Stimulated activated naive B cell treated with anti-CD40 and anti-IgM and Interleukin-4, amounts not matched to agents 10 μg/mL and 1 μg/mL and 100 μg/mL, for 72 hours (primary cell): ENCODE measurements at places on chromosomes 1 and 21.

DNA sequence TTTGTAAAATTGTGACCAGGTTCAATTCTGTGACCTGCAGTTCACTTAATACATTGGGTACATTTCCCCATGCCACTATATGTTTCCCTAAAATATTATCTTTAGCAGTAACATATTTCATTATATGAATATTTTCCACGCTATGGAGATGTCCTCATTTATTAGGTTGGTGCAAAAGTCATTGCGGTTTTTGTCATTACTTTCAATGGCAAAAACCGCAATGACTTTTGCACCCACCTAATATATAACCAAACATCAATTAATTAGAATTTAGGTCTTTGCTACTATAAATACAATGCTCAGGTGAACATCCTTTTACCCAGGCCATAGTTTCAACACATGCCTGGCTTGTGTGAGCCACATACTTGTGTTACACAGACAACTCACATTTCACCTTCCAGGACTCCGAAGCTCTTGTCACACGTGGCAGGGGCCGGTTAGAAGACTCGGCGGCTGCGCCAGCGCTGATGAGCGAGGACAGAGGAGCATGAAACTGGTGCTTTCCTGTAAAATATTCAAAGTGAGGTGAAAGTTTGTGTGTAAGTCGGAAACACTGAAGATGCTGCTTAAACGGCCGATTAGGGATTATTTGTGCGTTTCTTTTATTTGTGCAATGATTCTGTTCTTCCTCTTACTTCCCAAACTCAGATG is 215.5 kb downstream of the KIF26B start:
- no peak for DNase-seq

DNA sequence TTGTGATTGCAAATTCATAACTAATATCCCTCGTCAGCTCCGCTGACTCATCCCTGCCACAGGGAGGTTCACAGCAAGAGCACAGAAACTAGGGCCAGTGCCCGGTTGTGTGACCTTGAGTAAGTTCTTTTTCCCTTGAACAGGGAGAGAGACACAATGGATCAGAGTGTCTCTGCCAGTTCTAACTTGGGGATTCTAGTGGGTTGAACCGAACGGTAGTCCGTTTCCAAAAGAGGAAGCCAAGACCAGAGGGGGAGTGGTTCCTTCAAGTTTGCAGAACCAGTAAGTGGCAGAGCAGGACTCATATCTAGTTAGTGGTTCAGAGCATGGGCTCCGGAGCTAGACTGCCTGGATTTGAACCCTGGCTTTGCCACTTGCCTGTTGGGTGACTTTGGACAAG is 4.9 kb upstream of the SHISA4 start:
- DNase-seq: no peak

DNA sequence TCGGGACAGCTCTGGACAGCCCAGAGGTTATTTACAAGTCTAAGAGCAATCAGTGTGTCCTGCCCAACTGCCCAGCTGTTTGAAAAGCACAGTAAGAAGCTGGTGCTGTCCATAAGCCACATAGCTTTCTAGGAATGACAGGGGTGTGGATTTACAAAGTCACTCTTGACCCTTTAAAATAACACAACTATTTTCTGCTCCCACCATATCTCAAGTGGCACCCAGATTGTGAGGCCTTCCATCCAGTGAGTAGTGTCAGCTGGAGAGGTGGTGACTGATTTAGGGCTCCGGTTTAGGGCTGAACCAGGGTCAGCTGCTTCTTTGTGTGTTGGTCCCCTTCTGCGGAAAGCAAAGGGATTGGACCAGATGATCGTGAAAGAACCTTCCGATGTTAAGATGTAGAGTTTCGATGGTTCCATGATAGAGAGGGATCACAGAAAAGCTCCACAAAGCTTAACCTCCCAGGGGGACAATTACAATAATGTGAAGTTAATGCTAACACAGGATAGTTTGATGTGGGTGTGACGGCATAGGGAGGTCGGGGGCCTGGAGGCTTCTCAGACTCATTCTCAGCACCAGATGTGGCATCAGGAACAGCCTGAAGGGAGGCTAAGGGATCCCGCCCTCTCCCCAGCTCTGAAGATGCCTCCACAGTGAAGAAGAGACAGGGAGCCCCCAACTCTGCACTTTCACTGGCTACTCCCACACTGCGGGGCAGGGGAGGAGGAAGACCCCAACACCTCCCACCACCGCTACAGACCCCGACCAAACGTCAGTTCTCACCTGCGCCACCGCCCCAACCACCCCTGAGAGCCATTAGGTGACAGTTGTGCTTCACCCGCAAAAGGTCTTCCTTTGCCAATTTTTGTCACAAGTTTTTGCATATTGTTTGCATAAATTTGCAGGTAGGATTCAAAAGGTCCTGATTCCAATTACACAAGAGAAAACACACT is 40.6 kb downstream of the LRRC3 start:
- no peak for DNase-seq

- DNase-seq: no peak
These were observed 87.5 kb downstream of the WLS start for GRCh38 chr1:68144856-68145255.

GRCh38 chr1:181135437-181135731 is 46.9 kb downstream of the IER5 start:
- DNase-seq: no peak

- DNase-seq: no peak
These were observed 94.5 kb downstream of the SYF2 start for GRCh38 chr1:25137521-25138395.

DNA sequence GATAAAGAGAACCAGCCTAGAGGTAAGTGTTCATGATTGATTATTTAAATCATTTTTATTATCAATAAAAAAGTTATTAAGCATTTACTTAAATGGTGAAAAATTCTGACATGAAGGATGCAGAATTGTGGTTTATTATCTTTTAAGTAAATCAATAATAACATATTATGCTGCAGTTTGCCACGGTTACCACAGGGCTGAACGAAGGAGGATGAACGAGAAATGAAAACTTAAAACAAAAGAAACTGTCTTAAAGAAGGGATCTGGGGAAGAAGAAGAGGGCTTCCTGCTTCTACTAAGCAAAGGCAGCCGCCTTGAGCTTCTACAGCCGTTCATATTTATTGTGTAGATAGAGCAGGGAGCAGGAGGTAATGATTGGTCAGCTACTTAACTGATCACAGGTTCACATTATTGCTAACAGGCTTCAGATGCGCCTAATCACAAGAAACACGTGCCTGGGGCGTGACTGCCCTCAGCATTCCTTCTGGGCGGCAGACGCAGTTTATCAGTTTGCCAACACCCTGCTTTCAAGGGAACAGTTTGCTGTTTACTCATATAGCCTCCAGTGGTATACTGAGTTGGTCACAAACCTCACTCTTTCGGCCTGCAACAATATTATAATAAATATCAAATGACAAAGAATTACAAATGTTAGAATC is 5.8 kb upstream of the FNBP1L start:
- DNase-seq: no peak

- DNase-seq: no peak
These were observed 91.8 kb upstream of the SERBP1 start for GRCh38 chr1:67522001-67522441.

DNA sequence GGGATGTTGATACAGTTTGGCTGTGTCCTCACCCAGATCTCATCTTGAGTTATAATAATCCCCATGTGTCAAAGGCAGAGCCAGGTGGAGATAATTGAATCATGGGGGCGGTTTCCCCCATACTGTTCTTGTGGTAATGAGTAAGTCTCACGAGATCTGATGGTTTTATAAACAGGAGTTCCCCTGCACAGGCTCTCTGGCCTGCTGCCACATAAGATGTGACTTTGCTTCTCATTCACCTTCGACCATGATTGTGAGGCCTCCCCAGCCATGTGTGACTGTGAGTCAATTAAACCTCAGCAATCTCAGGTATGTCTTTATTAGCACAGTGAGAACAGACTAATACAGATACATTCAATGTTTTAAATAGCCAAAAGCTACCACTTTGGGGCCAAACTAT is 41.1 kb downstream of the SLC35F3 start:
- no peak for DNase-seq

- no peak for DNase-seq
These were observed 821.3 kb downstream of the USP25 start for GRCh38 chr21:16550917-16551741.

DNA sequence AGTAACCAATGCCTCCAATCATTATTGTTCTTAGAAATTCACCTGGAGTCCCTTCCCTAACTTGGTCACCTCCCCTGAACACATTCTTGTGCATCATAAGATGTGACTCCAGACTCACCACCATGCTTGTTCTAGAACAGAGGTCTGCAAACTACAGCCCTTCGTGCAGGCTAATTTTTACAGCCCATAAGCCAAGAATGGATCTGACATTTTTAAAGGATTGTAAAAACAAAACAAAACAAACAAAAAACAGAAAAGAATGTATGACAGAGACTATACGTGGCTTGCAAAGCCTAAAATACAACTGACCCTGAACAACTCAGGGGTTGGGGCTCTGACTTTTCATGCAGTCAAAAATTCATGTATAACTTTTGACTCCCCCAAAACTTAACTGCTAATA is 6.2 kb upstream of the HIVEP3 start:
- no peak for DNase-seq

GRCh38 chr1:193356249-193356648 is 169.8 kb upstream of the B3GALT2 start:
- no peak for DNase-seq

DNA sequence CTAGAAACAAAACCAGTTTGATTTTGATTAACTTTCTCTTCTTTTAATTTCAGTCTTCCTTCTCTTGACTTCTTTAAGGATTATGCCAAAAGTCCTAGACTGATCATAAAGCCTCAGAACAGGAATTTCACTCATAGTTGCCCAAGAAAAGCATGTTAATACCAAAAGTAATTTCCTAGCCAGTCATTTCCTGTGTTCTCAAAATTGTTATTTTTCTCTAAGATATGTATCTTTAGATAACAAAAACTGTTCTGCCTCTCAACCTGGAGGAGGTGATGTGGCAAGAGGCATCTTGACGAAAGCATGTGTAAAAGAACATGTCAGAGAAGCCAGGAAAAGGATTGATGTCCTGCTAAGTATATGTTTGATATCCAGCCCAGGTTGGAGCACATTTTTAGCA is 78.0 kb upstream of the IPO9 start:
- DNase-seq: no peak
